Caki2 (cell line): ENCODE measurements at places on chromosomes 1 and 21. TPM values are rescaled to one million over a fixed set of nuclear protein-coding genes. Genes with fewer than 3 reads are reported as not detected.

- no peak for DNase-seq
These were observed 47.6 kb downstream of the KCNJ6 start for GRCh38 chr21:37868446-37869295.

GRCh38 chr1:20093940-20094391 lies 24.0 kb downstream of the PLA2G5 start:
- DNase-seq, result no peak

DNA sequence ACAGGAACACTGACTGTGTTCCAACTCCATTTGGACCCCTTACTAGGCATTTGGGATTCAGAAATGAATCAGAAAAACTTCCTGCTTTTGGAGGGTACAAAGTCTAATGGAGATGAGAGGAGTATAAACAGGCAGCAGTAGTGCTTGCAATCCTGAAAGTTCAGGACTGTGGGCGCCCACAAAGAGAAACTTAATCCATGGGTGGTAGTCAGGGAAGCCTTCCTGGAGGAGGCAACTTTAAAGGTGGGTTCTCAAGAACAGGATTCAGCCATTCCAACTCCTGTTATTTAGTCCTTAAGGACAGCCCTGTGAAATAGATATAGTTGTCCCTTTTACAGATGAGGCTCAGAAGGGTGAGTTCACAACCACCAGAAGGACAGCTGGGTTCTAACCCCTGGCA lies 2.0 kb upstream of the LDLRAP1 start:
- DNase-seq, result no peak

DNA sequence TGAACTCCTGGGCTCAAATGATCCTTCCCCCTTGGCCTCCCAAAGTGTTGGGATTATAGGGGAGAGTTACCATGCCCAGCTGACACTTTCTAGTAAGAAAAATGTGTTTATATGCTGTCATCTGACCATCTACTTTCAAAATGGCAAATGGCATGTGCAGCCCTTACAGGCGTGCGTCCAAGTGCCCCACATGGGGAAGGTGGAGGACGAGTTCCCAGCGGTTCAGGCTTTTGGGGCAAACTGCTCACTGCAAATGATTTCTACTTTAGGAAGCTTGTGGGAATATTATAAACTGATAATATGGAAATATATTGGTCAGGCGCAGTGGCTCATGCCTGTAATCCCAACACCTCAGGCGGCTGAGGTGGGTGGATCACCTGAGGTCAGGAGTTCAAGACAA lies 41.5 kb upstream of the NADK start:
- DNase-seq, result no peak

GRCh38 chr1:247110627-247111258 lies 6.6 kb upstream of the ZNF669 start:
- DNase-seq, result no peak

DNA sequence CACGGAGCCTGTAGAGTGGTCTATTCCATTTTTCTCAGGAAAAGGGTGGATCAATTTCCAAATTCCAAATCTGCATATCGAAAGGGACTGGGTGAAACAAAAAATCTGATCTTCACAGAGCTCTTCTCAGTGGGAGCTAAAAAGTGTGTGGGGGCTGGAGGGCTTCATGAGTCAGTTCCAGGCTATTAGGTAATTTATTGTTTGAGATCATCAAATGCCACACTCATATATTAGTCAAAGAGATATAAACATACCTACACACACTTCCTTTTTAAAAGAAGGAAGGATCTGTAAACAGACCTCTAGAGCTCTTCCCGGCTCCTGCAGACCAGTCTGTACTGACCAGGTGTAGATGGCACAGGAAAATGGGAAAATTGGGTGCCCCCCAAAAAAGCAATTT lies 175.4 kb downstream of the ZBTB18 start:
- DNase-seq, result no peak

DNA sequence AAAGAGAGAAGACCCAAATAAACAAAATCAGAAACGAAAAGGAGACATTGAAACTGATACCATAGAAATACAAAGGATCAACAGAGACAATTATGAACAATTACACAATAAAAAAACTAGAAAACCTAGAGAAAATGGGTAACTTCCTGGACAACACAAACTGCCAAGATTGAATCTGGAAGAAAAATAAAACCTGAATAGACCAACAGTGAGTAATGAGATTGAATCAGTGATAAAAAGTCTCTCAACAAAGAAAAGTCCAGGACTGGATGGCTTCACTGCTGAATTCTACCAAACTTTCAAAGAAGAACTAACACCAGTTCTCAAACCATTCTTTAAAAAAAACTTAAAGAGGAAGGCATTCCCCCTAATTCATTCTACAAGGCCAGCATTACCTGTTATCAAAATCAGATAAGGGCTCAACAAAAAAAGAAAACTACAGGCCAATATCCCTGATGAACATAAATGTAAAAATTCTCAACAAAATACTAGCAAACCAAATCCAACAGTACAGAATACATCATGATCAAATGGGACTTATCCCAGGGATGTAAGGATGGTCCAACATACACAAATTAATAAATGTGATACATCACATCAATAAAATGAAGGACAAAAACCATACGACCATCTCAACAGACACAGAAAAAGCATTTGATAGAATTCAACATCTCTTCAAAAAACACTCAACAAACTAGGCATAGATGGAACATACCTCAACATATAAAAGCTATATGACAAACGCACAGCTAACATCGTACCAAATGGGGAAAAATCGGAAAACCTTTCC lies 119.9 kb downstream of the ACBD6 start:
- no peak for DNase-seq

- peak; percentile 20 for DNase-seq
These were observed 155.5 kb downstream of the GLUL start for GRCh38 chr1:182235952-182236650.

DNA sequence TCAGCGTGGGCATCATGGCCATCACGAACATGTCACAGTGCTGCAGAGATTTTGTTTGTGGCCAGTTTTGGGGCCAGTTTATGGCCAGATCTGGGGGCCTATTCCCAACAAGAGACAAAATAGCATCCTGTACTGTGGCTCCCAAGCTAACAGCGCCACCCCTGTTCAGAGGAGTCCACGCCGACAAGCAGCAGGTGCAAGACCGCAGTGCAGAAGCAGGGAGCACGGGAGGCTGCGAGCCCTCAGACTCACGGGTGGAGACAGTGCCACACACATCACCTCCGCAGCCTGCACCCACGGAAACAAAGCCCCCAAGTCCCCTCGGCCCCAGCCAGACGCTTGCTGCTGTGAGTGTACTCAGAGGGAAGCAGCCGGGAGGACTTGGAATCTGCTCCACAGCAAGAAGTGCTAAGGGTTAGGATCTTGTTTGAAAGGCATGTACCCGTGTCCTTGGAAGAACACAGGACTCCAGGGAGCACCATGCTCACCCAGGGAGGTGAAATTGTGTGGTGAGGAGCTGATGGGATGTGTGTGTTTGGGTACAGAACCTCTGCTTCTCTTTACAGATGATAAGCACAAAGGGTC lies 7.1 kb downstream of the TCP10L start:
- no peak for DNase-seq

DNA sequence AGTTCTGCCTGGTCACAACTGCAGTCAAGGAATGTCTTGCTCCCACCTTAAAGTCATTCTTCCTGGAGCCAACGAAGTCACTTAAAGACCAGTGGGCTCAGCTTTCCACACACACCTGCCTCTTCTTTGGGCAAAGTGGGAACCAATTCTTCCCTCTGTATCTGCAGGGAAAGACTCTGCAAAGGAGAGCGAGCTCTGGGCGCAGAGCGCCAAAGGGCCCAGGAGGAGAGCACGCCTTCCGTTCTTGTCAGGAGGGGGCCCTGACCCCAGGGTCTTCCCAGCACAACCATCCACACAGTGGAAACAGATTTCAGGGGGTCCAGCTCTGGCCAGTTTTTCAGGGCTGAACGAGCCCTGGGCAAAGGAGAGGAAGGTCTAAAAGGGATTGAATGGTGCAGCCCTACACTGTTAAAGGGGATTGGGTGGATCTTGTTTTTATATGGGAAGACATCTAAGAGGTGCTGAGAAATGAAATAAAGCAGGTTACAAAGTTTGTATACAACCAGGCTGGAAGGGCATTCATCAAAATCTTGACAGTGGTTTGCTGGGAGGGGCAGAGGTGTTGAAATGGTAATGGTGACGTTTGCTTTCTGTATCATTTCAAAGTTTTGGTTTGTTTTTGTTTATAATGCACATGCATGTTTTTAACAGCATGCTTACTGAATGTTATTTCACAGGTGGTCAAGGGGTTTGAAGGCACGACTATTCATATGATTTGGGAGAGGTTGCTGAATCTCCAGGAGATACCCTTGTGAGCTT lies 6.8 kb upstream of the OLIG2 start:
- no peak for DNase-seq

- peak; percentile 68 for DNase-seq
These were observed 12.6 kb upstream of the LEPR start for GRCh38 chr1:65407877-65408276.

- DNase-seq, result no peak
These were observed 159.0 kb upstream of the ZC3H12A start for GRCh38 chr1:37315371-37315846.

GRCh38 chr21:33434770-33435360 lies 31.7 kb downstream of the IFNGR2 start:
- DNase-seq, result peak; percentile 71

DNA sequence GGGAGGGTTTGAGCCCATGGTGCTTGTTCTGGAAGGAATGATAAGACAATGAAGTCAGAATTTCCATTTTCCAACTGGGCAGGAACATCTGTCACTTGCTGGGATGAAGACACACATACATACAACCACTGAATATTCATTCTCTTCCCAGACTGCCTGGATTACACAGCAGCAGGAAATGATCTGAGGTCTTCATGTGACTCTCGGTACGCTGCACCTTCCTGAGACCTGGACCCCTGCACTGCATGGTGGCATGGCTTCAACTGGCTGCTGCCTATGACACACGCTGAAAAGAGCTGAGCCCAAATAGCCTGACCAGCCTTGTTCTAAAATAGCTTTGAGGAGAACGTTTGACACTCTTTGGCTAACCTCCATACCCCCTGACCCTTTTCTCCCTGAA lies 150.6 kb downstream of the GABPA start:
- no peak for DNase-seq

GRCh38 chr1:14835725-14836124 lies 237.2 kb downstream of the KAZN start:
- DNase-seq, result no peak

GRCh38 chr1:8520483-8520966 lies 202.6 kb downstream of the SLC45A1 start:
- DNase-seq, result no peak

CCDC30 gene
- total RNA-seq, result 0.17 and 2.6 TPM in 2 replicates

S100PBP gene
- 21.3 and 25.5 TPM in 2 replicates for total RNA-seq

CA6 gene
- not detected in 2 replicates for total RNA-seq

OPRD1 gene
- not detected in 2 replicates for total RNA-seq

BGLAP gene
- total RNA-seq, result not detected in 2 replicates

RAB3B gene
- total RNA-seq, result 1.5 and 2.4 TPM in 2 replicates

CD1B gene
- total RNA-seq, result not detected in 2 replicates

GJA5 gene
- total RNA-seq, result not detected in 2 replicates
